ENCODE measurements at places on chromosomes 16 and 17.

DNA sequence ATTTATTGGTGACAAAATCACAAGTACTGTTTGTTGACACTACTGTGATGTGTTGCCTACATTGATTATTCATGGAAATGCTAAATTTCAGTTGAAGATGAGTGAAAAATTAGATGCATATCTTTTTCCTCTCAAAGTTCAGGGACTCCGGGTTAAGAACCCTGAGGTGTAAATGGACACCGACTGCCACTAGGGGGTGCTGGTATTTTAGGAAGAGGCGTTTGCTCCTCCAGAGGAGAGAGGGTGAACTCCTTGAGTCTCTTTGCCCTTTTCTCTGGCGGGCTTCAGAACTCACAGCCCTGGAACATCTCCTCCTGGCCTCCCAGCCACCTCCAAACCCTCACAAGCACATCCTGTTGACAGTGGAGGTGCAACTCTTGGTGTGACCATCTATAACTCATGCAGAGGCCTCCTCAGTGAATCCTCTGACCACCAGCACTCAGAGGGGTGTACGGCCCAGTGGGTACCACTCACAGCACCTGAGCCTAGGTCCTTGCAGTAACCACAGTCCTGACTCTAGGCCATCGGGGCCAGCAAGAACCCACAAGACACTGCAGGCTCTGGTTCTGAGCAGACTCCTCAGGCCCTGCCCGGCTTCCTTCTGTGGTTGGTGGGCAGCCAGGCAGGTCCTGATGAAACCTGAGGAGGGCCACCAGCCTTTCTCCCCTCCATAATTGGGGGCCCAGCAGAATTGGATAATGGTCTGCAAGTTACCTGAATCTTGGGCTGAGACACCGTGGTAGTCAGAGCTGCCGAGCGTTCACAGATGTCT, 26.2 kb upstream of the PIK3R5 start:
- peak; percentile 89 for DNase-seq

GRCh38 chr17:44610331-44610730, 45.9 kb upstream of the MEIOC start:
- DNase-seq, result no peak

DNA sequence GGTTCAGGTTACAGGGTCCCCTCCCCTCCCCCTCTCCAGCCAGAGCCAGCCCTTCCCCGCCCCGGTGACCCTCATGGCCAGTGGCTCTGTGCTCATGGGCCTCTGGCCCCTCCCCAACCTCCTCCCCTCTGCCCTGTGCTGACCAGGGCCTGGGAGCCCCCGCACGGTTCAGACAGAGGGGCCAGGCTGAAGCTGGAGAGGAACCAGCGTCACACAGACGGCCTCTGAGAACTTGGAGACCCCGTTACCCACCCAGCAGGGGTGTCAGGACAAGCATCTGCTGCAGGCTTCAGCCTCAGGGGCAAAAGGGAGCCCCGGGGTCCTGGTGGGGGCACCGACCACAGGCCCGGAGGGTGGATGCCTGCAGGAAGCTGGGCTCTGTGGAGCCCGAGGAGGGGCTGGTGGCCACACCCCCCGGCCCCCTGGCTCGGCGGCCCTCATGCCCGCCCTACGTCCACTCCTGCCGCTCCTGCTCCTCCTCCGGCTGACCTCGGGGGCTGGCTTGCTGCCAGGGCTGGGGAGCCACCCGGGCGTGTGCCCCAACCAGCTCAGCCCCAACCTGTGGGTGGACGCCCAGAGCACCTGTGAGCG, at the start of gene WFIKKN1:
WFIKKN1 (plus strand) TSS at position 171 of the 591 bp plus-strand sequence; CDS start at position 440, 269 bp downstream.
- peak; percentile 98 for DNase-seq

GRCh38 chr16:85525420-85526184, 87.5 kb upstream of the GSE1 start:
- no peak for DNase-seq

DNA sequence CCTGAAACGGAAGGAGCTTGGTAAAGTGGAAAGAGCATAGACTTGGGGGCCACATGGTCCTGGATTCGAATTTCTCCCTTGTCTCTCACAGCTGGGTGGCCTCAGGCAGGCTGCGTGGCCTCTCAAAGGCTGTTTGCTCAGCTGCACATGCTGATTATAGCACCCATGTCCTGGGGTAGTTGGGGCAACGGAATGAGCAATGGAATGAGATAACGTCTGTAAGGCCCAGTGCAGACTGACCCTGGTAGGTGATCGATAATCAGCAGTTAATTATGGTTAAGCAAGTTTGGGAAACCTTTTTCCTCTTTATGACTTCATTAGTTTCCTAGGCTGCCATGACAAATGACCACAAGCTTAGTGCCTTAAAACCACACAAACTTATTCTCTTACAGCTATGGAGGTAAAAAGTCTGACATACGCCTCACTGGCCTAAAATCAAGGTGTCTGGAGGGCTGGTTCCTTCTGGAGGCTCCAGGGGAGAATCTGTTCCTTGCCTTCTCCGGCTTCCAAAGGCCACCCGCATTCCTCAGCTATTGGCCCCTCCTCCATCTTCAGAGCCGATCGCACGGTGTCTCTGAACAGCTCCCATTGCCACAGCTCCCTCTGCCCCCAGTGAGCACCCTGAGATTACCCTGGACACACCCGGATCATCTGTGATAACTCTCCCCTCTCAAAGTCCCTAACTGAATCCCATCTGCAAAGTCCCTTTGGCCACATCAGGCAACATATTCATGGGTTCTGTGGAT, 294.9 kb upstream of the FOXF1 start:
- no peak for DNase-seq

DNA sequence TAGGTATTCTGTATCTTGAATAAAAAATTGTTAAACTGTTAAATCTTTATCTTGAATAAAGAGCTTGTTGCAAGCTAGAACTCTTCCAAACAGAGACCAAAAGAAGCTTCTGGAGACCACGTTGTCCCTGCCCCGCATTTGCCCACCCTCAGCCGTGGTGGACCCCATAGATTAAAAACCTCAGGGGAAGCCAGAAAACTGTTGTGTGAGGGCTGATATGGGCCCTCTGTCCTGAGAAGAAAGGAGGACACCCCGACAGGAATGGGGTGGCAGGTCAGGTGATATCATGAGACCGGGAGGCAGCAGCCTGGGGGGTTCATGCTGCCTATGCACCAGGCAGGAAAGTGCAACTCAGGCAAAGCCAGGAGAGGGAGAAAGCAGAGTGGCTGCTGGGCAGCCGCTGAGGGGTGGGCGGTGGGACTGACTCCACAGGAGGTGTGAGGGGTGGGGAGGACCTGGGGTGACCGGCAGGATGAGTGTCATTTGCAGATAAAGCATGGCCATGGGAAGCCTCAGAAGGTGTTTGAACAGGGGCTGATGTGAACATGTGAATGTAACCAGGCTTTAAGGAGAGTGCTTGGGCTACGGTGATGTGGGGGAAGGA, 147.8 kb downstream of the IRF8 start:
- no peak for DNase-seq

DNA sequence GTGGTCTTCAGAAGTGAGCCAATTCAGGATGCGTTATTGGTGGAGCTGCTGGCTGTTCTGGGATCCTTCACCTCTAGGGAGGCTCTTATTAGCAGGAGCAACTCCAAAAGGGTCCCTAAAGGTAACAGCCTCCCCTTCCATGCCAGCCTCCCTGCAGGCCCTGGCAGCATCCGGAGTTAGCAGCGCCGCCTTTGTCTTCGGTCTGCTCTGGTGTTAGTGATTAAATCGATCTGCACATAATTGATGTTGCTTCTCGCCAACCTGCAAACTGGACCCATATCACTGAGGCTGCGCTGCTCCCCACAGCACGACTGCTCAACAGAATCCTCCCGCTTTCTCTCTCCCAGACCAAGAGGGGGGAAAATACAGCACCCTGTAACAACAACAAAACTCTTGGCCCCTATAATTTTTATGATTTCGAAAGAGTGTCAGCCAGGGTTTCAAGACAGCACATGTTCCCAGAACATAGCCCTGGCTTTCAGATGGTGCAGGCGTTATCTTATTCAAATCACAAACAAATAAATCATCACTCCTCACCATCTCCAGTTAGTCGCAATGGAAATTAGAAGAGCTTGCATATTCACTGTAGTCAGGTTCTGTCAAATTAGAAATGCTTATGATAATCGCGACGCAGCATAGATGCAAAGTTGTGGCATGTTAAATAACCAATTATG, 76.0 kb downstream of the IRX3 start:
- no peak for DNase-seq

- no peak for DNase-seq
These were observed 1.8 kb downstream of the RAB11FIP3 start for GRCh38 chr16:427250-427649.

- DNase-seq, result no peak
These were observed 54.6 kb upstream of the CORO6 start for GRCh38 chr17:29677221-29677791.

Measured in neural progenitor cell (in vitro differentiated cells).